Neural progenitor cell (in vitro differentiated cells): ENCODE measurements at places on chromosomes 5 and 9. TPM values are rescaled to one million over a fixed set of nuclear protein-coding genes. Genes with fewer than 3 reads are reported as not detected.

Gene LRRC70
- 0.79 and 1.2 TPM in 2 replicates for total RNA-seq

Gene GGTA1
- not detected in 2 replicates for total RNA-seq

Gene PIP5KL1
- total RNA-seq, result 1.4 and 8.8 TPM in 2 replicates

Gene RANBP3L
- total RNA-seq, result not detected in 2 replicates

Gene HTR4
- 0.06 TPM in 1 of 2 replicates, not detected in the other for total RNA-seq

Gene CYSTM1
- 8.9 and 19.8 TPM in 2 replicates for total RNA-seq

Gene LHX3
- not detected in 2 replicates for total RNA-seq

Gene GPR107
- total RNA-seq, result 33.2 and 33.8 TPM in 2 replicates

Gene PCDHGC5
- 0.43 and 1.3 TPM in 2 replicates for total RNA-seq

- DNase-seq, result no peak
Measured at GRCh38 chr9:132733260-132733815, 63.1 kb downstream of the GTF3C4 start.

GRCh38 chr5:160266752-160267345 lies 37.5 kb downstream of the FABP6 start:
- no peak for DNase-seq

- no peak for DNase-seq
Measured at GRCh38 chr9:33868440-33868973, 51.5 kb downstream of the UBE2R2 start.

GRCh38 chr5:1405539-1406530 lies 39.4 kb downstream of the SLC6A3 start:
- no peak for DNase-seq

DNA sequence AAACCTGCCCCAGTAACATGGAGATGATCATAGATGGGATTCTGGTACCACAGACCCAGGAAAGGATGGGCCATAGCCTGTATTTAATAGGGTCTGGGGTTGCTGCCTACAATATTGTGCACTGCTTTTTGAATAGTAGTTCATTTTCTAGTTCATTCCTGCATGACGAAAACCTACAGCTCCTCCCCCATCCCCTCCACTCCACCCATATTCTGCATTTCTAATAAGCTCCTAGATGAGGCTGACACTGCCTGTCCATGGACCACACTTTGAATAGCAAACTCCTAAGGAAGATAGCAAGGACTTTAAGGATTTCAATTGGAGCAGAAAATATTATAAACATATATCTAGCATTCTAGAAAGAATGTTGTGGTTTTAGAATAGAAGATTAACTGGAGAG lies 75.5 kb downstream of the ISOC1 start:
- DNase-seq, result no peak

- peak; percentile 93 for DNase-seq
Measured at GRCh38 chr9:35096035-35096849, at the start of gene PIGO. PIGO (minus strand) TSS chr9:35096591; CDS start chr9:35095565, 1,026 bp downstream.

DNA sequence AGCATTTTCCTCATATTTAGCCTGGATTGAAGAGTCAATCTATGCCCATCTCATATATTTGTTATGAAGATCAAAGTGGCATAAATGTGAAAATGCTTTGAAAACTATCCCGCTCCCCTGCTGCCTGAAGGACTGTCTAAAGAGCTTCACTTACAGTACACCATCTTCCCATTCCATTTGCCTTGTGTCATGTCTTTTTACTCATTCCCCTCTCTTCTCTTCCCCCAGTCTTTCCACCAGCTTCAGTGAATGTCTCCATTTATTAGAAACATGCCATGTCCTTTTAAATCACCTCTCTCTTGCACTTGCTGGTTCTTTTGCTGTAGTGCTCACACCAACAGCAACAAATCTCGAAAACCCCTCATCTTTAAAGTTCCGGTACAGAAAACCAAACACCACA lies 192.7 kb upstream of the SGCD start:
- no peak for DNase-seq

DNA sequence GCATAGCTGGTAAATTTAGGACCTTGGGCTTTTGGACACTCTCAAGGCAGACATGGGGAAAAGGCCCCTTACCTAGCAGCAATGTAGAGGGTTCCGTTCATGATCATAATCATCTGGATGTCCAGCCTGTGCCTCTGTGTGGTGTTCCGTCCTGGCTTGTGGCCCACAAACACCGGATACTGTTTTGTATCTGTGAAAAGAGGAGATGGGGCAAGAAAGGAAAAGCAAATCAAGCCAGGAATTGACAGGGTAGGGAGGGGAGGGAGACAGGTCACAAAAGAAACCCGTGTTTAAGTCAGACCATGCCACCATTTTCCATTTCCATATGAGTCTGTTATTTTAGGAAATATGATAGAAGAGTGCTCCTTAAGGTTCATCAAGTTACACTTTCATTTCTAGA lies 72.5 kb downstream of the SEMA6A start:
- DNase-seq, result no peak

- DNase-seq, result no peak
Measured at GRCh38 chr5:105922574-105922973, 1748.2 kb downstream of the EFNA5 start.

GRCh38 chr5:57316798-57317327 lies 143.0 kb downstream of the GPBP1 start:
- no peak for DNase-seq

DNA sequence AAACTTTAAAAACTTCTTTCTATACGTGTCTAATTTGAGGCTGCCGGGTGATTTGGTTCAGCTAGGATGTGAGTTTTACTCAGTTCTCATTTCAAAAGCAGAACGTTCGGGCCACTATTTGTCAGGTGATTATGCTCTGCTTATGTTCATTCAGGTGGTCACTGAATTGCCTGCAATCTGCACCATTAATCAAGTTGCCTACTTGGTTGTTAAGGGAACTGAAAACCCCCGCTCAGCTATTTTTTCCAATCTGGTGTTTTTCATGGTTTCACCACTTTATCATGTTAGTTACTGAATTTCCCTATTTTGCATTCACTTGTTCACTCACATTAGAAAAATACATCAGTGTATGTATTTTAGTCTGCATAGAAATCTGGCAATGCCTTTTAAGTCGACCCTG lies 523.0 kb downstream of the CSNK1G3 start:
- DNase-seq, result no peak

GRCh38 chr9:30982301-30982700 lies 1402.1 kb upstream of the ACO1 start:
- DNase-seq, result no peak

GRCh38 chr5:142883025-142883424 lies 112.8 kb downstream of the ARHGAP26 start:
- DNase-seq, result no peak

GRCh38 chr9:110555551-110556331 lies 23.8 kb downstream of the SVEP1 start:
- DNase-seq, result no peak

GRCh38 chr9:94706922-94707321 lies 19.6 kb upstream of the AOPEP start:
- no peak for DNase-seq

DNA sequence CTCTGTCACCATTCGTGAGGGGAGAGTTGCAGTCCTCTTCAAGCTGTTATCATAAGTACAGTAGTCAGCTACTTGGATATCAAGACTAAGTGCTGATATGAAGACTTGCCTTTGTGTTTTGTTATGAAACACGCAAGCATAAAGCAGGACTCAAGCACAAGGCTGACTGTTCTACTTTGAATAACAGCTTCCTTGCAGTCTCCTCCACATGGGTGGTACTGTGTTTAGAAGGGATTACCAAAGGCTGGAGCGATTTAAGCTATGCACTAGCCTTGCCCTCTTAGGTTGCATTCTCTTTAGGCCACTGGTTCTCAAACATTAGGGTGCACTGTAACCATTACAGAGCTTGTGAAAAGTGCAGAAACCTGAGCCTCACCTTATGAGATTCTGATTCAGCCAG lies 41.4 kb downstream of the SLC25A51 start:
- peak; percentile 2 for DNase-seq

GRCh38 chr5:67234671-67235176 lies 38.1 kb upstream of the CD180 start:
- DNase-seq, result no peak

- DNase-seq, result no peak
Measured at GRCh38 chr5:173500213-173500560, 116.3 kb downstream of the BOD1 start.

DNA sequence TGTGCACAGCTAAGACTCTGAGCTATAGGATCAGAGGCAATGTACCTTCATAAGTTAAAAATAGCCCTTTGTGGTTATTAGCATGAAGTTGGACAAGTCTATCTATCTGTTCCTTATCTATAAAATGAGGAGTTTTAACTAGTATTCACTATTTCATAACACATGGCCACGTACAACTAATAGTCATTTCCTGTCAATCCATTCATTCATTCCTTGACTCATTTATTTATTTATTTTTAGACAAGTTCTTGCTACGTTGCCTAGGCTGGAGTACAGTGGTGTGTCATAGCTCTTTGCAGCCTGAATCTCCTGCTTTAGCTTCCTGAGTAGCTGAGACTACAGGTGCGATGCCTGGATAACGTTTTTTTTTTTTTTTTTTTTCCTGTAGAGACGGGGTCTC lies 92.1 kb downstream of the NR3C1 start:
- DNase-seq, result no peak

DNA sequence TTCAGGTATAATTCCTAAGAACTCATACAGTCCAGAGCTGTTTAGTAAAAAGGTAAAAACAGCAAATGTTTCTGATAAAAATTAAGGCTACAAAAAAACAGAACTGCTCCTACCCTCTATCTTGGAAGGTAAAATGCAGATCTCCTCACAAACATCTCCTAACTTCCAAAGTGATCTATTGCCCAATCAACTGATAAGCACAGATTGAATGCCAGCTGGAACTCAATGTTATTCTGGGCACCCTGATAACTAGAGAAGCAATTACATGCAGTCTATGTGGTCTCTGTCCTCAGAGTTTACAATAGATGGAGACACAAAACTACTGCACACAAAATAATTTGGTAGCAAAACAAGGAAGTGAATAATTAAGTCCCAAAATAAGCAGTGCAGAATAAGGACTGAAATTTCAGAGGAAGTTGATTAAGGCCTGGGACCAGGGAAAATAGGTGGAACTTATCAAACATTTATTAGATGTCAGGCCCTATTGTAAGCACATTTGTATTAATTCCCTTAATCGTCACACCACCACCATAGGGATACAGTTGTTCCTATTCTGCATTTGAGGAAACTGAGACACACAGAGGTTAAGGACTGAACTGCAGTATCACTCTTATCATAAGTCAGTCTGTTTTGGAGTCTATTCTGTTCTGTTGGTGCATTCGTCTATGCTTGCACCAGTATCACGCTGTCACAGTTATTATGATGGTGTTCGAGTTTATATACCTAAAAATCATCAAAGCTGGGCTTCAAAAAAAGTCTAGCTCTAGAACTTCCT lies 102.2 kb upstream of the TARS1 start:
- DNase-seq, result no peak

GRCh38 chr9:19683715-19684114 lies 105.1 kb downstream of the SLC24A2 start:
- peak; percentile 5 for DNase-seq

DNA sequence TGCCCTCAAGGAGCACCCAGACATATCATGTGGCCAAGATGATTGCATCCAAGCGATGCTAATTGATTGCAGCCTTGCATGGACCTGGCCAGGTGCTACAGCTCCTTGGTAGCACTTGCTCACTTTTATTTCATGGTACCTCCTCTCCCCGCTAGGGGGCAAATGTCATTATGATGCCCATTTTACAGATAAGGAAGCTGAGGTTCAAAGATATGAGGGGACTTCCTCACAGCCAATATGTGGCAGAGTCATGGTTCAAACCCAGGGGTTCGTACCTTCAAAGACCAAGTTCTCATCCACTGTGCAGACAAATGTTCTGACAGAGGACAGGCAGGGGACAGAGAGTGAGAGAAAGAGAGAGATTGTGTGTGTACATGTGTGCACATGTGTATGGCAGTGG lies 21.9 kb upstream of the KCNMB1 start:
- no peak for DNase-seq

DNA sequence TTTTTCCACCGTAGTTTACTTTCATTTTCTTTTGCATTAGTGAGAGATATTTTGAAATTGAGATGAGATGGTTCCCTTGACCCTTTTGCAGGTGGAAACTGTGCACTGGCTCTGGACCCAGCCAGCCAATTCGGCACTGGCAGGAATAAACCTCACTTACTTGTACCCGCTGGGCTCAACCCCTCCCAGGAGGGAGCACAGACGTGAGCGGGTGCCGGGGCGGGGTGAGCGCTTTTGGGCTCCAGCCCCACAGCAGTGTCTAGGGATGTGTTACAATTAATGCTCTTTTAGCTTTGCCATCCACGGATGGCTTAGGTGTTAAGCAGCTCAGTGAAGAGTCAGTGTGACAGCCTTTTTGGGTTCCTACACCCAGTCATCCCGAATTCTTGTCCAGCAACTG lies 766.1 kb upstream of the CHD1 start:
- DNase-seq, result no peak

- DNase-seq, result no peak
Measured at GRCh38 chr9:15187589-15187988, 119.4 kb downstream of the TTC39B start.

GRCh38 chr9:94911986-94912635 lies 185.6 kb downstream of the AOPEP start:
- DNase-seq, result no peak

GRCh38 chr9:18438300-18438925 lies 35.5 kb upstream of the ADAMTSL1 start:
- DNase-seq, result peak; percentile 72

GRCh38 chr5:135740475-135740874 lies 94.0 kb upstream of the SLC25A48 start:
- no peak for DNase-seq
